ENCODE measurements at places on chromosomes 1 and 21. TPM values are rescaled to one million over a fixed set of nuclear protein-coding genes. Genes with fewer than 3 reads are reported as not detected.

ETV3L gene
- total RNA-seq = not detected

S100A2 gene
- 0.55 TPM for total RNA-seq

MTF2 gene
- total RNA-seq = 8.2 TPM

DNA sequence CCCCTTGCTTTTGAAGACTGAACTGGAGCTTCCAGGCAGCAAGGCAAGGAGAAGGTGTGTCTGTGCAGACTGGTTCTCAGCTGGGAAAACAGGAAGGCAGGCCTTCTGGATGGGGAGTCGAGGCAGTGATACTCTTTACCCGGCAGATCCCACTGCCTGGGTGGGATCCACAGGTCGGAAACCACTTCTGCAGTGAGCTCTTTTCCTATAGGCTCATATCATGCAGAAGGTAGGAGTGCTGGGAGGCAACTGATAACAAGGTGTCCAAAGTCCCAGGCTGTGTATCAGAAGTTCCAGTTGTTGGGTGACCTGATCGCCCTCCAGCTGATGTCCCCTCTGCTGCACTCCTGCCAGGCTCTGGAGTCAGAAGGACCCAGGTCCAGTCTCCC lies 17.1 kb downstream of the ACOT11 start:
- DNase-seq = no peak

GRCh38 chr1:188129856-188130838 lies 1301.4 kb downstream of the PLA2G4A start:
- no peak for DNase-seq

Data from left lobe of liver (tissue), 2 donors.